ENCODE measurements at places on chromosomes 11 and 22. TPM values are rescaled to one million over a fixed set of nuclear protein-coding genes. Genes with fewer than 3 reads are reported as not detected.

DNA sequence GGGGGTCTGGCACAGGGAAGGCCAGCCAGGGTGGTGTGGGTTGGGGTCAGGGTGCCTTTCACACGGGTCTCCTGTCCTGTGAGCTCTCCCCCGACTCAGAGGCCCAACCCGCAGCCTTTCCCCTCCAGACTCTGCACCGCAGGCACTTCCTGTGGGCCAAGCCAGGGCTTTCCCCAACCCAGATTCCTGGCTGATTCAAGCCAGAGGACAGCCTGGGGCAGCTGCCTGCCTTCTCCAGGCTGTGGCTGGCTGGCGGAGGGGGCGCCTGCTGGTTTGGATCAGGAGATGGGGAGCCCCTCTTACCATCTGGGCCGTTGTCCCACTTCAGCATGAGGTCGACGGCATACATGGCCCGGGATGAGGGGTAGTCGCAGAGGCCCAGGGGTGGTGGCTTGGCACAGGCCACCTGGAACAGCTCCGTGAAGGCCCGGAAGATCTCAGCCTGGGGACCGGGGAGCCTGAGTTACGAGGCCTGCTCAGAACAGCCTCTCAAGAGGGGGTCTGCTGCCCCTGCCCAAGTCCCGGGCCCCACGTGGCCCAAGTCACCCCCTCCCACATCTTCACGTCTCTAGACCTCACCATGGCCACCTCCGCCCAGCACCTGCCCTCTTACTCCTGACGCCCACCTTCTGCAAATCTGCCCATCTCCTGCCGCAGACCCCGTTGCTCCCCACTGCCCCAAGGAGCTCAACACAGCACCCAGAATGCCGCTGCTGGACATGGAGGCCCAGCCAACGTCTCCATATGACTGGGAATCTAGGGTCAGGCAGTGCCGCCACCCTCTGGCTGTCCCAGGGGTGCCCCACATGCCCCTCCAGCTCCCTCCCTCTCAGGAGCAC is 17.3 kb downstream of the TSPO start:
- H3K4me1 ChIP-seq, result no peaks in the 10 kb centered on the region
- peaks cover 53% of the 10 kb centered on the region for H3K36me3 ChIP-seq
- no peak for DNase-seq
- H3K27me3 ChIP-seq, result no peaks in the 10 kb centered on the region
- H3K4me3 ChIP-seq, result no peak overlapping the region
- H3K27ac ChIP-seq, result peak overlapping the region; percentile 23

Gene DCDC1
- 1.0 TPM for total RNA-seq

Gene LRP4
- total RNA-seq, result 39.6 TPM

Gene PLCB3
- 45.3 TPM for total RNA-seq

DNA sequence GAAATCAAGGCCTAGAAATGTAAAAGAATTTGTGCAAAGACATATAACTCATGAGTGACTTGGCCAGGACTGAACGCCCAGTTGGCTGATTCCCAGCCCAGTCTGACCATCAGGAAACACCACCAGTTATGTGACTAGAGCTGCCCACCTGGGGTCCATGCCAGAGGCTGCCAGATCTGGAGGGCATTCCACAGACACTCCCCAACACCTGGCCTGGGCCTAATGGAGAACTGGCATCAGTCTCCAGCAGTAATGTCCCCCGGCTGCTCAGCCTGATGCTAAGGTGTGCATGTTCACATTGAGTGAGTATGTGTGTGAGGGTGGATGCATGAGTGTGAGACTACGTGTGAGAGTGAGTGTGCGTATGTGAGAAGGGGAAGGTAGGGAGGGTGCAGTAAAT is 15.7 kb downstream of the PLAAT3 start:
- H3K4me1 ChIP-seq, result no peaks in the 10 kb centered on the region
- DNase-seq, result no peak
- no peak overlapping the region for H3K27ac ChIP-seq
- no peak overlapping the region for H3K4me3 ChIP-seq
- H3K36me3 ChIP-seq, result no peaks in the 10 kb centered on the region
- H3K27me3 ChIP-seq, result no peaks in the 10 kb centered on the region

GRCh38 chr11:2178906-2179494 is 7.4 kb upstream of the TH start:
- no peaks in the 10 kb centered on the region for H3K27me3 ChIP-seq
- no peaks in the 10 kb centered on the region for H3K36me3 ChIP-seq
- H3K4me1 ChIP-seq, result no peaks in the 10 kb centered on the region
- peak; percentile 15 for DNase-seq
- H3K27ac ChIP-seq, result no peak overlapping the region

- H3K4me1 ChIP-seq, result no peaks in the 10 kb centered on the region
- H3K36me3 ChIP-seq, result no peaks in the 10 kb centered on the region
- DNase-seq, result no peak
- H3K27me3 ChIP-seq, result no peaks in the 10 kb centered on the region
- H3K27ac ChIP-seq, result no peak overlapping the region
- no peak overlapping the region for H3K4me3 ChIP-seq
These were observed 682.5 kb upstream of the ARHGAP42 start for GRCh38 chr11:100004541-100004940.

- H3K4me1 ChIP-seq, result peaks cover 14% of the 10 kb centered on the region
- no peaks in the 10 kb centered on the region for H3K27me3 ChIP-seq
- H3K4me3 ChIP-seq, result peak overlapping the region; percentile 75
- DNase-seq, result no peak
- peak overlapping the region; percentile 71 for H3K27ac ChIP-seq
These were observed 388 bp downstream of the HINFP start for GRCh38 chr11:119121811-119122124.

GRCh38 chr22:49213731-49214352 is 613.8 kb downstream of the BRD1 start:
- H3K27ac ChIP-seq, result no peak overlapping the region
- peaks cover 14% of the 10 kb centered on the region for H3K4me1 ChIP-seq
- H3K27me3 ChIP-seq, result no peaks in the 10 kb centered on the region
- no peak overlapping the region for H3K4me3 ChIP-seq

All from A673 (cell line).